T-helper 2 cell treated with Interferon-gamma antibody and Interleukin-4, amounts not matched to agents 100 ng/mL and 5 ng/mL, for 36 hours (primary cell): ENCODE measurements at places on chromosomes 7 and 10. TPM values are rescaled to one million over a fixed set of nuclear protein-coding genes. Genes with fewer than 3 reads are reported as not detected.

The RPEL1 gene
- not detected in 2 replicates for total RNA-seq

The CCDC201 gene
- total RNA-seq = not detected in 2 replicates

The EGR2 gene
- total RNA-seq = 5.7 and 6.5 TPM in 2 replicates

The SEMA4G gene
- total RNA-seq = 0.45 and 1.0 TPM in 2 replicates

The CALD1 gene
- total RNA-seq = 0.50 and 0.82 TPM in 2 replicates
